Thyroid gland (tissue), 4 donors: ENCODE measurements at places on chromosomes 5 and 9. TPM values are rescaled to one million over a fixed set of nuclear protein-coding genes. Genes with fewer than 3 reads are reported as not detected.
A peak's percentile ranks its signal among the peaks of the same experiment; 100 is the strongest.

GRCh38 chr9:122176916-122177315, 17.2 kb downstream of the MORN5 start:
- DNase-seq: no peak

GRCh38 chr5:74196233-74196632, 444.3 kb downstream of the ENC1 start:
- DNase-seq: no peak

DNA sequence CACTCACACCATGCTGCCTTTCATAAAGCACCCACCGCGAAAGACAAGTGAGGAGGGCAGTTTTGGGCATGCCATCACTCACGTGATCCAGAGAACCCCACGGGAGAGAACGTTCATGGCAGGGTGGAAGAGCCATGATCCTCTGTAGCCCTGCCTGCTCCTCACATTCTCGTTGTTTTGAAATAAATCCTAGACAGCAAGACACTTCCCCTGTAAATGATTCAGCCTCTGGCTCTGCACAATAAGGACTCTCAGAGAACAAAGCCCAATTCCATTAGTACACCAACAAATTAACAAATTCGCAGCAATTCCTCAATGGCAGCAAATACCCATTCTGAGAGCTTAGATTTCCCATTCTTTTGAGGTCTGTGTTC, 71.5 kb downstream of the WNK2 start:
- no peak for DNase-seq

DNA sequence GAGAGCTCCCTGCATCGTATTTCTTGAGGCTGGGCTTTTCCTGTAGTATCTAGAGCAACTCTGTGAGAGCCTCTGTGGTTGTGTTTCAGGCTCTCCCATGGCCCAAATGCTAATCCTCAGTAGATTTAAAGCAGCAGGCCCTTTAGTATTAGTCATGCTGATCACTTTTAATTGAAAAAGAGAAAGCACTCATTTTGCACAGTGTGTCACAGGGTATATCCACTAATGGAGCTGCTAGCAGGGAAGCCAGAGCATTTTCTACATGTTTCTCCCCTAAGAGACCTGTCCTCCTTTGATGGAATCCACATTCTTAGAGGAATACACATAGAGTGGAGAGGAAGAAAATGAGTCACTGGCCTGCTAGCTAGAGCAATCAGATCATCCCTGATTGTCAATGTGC, 348.5 kb downstream of the TMEM232 start:
- DNase-seq: no peak

DNA sequence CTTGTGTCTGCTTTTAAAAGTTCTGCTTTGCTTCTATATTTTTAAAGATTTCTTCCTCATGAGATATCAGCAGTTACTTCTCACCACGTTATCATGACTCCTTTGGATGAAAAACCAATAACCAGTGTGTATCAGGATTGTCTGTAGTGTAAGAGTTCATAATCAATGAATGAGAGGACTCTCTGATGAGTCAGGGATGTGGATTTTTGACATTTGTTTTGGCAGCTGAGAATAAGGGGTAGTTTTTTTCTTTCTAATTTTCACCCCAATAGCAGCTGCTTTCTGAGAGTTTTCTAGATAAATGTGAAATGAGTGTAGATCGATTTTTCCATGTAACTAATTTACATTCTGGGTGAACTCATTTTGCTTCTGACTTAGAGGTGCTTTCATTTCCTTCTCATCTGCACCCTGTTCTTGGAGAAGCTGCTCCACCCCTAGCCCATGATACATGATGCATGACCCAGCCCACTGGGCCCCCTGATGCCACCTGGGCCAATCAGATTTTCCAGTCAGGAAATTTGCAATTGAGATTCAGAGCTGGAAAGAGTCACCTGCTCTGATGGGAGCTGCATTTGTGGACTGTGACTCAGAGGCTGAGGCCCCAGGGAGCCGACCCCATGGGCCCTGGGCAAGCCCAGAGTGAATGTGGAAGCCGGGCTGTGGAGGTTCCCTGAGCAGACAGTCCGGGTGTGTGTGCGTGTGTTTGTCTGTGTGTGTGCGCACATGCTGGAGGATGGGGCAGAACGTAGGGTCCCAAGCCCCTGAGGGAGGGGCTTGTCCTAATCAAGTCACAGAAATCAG, 159.3 kb downstream of the RGS3 start:
- no peak for DNase-seq

GRCh38 chr9:6711403-6711802, 46.4 kb upstream of the KDM4C start:
- DNase-seq: no peak

GRCh38 chr9:86644675-86645034, 290.4 kb upstream of the TUT7 start:
- DNase-seq: no peak

GRCh38 chr5:5886812-5887486, 464.5 kb downstream of the ICE1 start:
- DNase-seq: peak; percentile 21

DNA sequence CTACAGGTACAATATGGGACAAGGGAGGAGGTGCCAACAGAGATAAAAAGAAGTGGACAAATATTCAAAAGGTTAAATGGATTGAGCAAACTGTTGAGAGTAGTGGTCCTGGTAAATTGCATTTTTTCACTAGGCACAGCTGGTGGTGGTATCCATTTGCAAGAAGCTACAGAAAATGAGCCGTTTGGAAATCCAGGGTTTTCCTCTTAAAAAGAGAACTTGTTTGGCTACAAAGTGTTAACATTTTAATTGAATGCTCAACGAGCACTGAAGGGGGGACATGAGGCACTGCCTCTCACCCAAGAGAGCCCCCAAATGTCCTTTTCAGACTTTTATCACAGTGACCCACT, 491 bp upstream of the ZCCHC9 start:
- no peak for DNase-seq

DNA sequence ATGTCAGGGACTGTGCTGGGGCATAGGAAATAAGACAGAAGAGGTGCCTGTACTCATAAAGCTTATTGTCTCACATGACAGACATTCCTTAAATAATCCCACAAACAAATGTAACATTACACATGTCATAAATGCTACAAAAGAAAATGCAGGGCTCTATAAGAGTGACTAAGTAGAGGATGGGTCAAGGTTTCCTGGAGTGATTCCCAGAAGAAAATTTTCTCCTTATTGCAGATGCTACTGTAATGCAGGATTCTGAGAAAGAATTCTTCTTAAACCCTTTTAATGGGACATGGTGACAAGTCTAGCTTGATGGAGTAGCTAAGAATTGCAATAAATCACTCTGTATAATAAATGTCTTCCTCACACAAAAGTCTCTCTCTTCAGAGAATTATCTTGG, 55.7 kb downstream of the SH3TC2 start:
- DNase-seq: no peak

- DNase-seq: no peak
Measured at GRCh38 chr5:78804995-78805394, 156.4 kb upstream of the LHFPL2 start.

DNA sequence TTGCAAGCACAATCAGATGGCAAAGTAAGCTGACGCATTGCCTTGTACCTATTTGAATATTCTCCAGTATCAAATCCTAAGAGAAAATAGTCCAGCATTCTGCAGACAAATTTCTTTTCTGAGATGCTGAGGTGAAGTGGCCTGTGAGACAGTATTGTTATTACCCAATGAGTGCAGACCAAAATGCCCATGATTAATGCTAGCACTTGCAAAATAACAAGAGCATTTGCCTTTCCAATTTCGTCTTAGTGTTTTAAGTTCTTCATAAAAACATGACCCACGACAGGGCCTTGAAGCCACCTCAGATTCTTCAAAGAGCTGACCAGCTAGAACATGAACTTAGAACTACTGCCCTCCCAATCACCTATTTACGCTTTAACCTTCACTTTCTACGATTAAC, 2.6 kb upstream of the IQGAP2 start:
- no peak for DNase-seq

- DNase-seq: no peak
Measured at GRCh38 chr5:174312270-174312617, 266.7 kb downstream of the NSG2 start.

The SPINK5 gene
- not detected for total RNA-seq

The SAPCD2 gene
- total RNA-seq: 0.78 TPM

The SLC6A7 gene
- total RNA-seq: not detected

The LCN9 gene
- not detected for total RNA-seq

The GKAP1 gene
- 15.9 TPM for total RNA-seq
